ENCODE measurements at places on chromosomes 2 and 18. TPM values are rescaled to one million over a fixed set of nuclear protein-coding genes. Genes with fewer than 3 reads are reported as not detected.

Gene GPBAR1
- 0.78 TPM for total RNA-seq

GRCh38 chr2:144554492-144555210, 34.7 kb upstream of the ZEB2 start:
- no peak overlapping the region for H3K27ac ChIP-seq
- peaks cover 16% of the 10 kb centered on the region for H3K27me3 ChIP-seq
- no peak for DNase-seq
- no peaks in the 10 kb centered on the region for H3K36me3 ChIP-seq
- H3K4me1 ChIP-seq = peaks cover 6% of the 10 kb centered on the region

Gene TMBIM1
- total RNA-seq = 70.5 TPM

- H3K27me3 ChIP-seq = peaks cover 61% of the 10 kb centered on the region
- peaks cover 24% of the 10 kb centered on the region for H3K4me1 ChIP-seq
- peak; percentile 61 for DNase-seq
- no peaks in the 10 kb centered on the region for H3K36me3 ChIP-seq
- peak within 1 kb of the TSS; percentile 71 for H3K27ac ChIP-seq
- peak within 1 kb of the TSS; percentile 90 for H3K4me3 ChIP-seq
Measured at GRCh38 chr2:230864605-230865306, at the start of gene ITM2C. Gene ITM2C, plus strand, starts transcription at chr2:230864942. Its CDS starts 84 bp downstream, at chr2:230865026.

- H3K4me3 ChIP-seq = no peak overlapping the region
- no peak for DNase-seq
- no peaks in the 10 kb centered on the region for H3K36me3 ChIP-seq
- no peaks in the 10 kb centered on the region for H3K27me3 ChIP-seq
- H3K4me1 ChIP-seq = no peaks in the 10 kb centered on the region
- no peak overlapping the region for H3K27ac ChIP-seq
Measured at GRCh38 chr18:34548120-34548972, 161.8 kb upstream of the DTNA start.

GRCh38 chr2:235171550-235172031, 219.8 kb downstream of the SH3BP4 start:
- no peaks in the 10 kb centered on the region for H3K4me1 ChIP-seq
- no peak overlapping the region for H3K4me3 ChIP-seq
- H3K27me3 ChIP-seq = peaks cover 2% of the 10 kb centered on the region
- no peak for DNase-seq

- H3K27ac ChIP-seq = no peak overlapping the region
- no peak overlapping the region for H3K4me3 ChIP-seq
- peaks cover 5% of the 10 kb centered on the region for H3K27me3 ChIP-seq
Measured at GRCh38 chr18:63528863-63529492, 13.2 kb upstream of the SERPINB12 start.

DNA sequence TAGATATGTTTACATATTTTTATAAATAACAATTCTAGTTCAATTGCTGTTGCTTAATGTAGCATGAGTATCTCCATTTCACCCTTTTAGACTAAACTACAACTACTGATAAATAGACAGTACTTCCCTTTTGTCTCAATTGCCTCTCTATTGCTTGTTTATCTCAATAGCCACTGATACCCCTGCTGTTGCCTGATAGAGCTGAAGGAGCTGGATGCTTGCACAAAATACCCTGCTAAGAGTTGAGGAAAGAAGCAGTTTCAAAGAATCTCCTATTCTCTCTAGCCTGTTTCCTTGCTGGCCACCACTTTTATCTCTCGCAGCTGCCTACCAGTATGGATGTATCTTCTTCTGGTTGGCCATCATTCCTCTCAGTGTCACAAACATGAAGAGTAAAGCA, 16.9 kb upstream of the ZNF804A start:
- H3K4me1 ChIP-seq = no peaks in the 10 kb centered on the region
- DNase-seq = no peak
- no peak overlapping the region for H3K27ac ChIP-seq
- no peaks in the 10 kb centered on the region for H3K27me3 ChIP-seq
- H3K4me3 ChIP-seq = no peak overlapping the region

DNA sequence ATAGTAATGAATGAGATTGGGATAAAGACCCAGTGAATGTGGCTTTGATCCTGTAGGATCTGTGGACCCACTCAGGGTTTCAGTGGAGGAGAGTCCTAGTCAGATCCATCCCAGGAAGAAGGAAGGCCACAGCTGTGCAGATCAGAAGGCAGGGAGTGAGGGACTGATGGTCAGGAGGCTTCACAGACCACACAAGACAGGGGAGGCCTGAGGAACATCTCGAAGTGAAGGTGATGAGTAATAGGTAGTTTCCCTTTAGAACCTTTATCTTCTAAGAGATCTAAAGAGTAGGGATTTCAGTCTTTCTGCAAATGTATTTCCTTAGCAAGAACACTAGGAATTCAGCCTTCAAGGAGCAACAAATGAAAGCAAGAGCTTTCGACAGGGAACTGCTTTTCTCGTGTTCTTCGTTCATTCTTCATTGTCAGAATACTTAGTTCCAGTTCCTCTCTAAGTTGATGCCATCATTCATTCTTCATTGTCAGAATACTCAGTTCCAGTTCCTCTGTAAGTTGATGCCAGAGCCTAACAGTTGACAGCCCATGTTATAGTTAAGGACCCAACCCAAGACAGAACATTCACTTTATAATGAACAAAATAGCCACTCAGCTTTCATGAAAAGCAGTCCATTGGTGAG, 150.2 kb upstream of the EPAS1 start:
- H3K4me3 ChIP-seq = no peak overlapping the region
- no peaks in the 10 kb centered on the region for H3K27me3 ChIP-seq
- H3K36me3 ChIP-seq = no peaks in the 10 kb centered on the region
- no peak overlapping the region for H3K27ac ChIP-seq
- H3K4me1 ChIP-seq = peaks cover 26% of the 10 kb centered on the region

Gene HJURP
- total RNA-seq = 40.4 TPM

DNA sequence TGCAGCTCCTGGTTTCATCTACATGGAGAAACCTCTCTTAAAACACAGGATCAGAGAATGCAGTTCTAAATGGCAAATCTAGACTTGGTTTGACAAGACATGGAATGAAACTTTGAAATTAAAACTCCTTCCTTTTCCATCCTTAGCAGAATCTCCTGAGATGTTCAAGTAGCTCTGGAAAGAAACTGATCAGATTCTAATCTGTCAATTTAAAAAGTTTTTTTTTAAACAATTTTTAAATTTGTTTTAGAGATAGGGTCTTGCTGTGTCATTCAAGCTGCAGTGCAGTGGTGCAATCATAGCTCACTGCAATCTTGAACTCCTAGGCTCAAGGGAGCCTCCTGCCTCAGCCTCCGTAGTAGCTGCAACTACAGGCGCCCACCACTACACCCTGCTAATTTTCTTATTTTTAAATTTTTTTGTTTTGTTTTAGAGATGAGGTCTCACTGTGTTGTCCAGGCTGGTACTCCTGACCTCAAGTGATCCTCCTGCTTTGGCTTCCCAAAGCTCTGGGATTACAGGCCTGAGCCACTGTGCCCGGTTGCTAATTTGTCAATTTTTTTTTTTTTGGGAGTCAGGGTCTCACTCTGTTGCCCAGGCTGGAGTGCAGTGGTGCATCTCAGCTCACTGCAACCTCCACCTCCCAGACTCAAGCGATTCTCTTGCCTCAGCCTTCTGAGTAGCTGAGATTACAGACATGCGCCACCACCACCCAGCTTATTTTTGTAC, 216.7 kb downstream of the TGIF1 start:
- H3K36me3 ChIP-seq = no peaks in the 10 kb centered on the region
- DNase-seq = no peak
- no peak overlapping the region for H3K4me3 ChIP-seq
- H3K27ac ChIP-seq = no peak overlapping the region
- H3K27me3 ChIP-seq = peaks cover 9% of the 10 kb centered on the region

Gene KIF3C
- total RNA-seq = 6.2 TPM

GRCh38 chr2:44325897-44326296, 35.4 kb downstream of the PREPL start:
- H3K4me3 ChIP-seq = no peak overlapping the region
- peaks cover 35% of the 10 kb centered on the region for H3K36me3 ChIP-seq
- no peak overlapping the region for H3K27ac ChIP-seq
- H3K4me1 ChIP-seq = no peaks in the 10 kb centered on the region
- H3K27me3 ChIP-seq = no peaks in the 10 kb centered on the region

Gene YWHAQ
- 311 TPM for total RNA-seq

DNA sequence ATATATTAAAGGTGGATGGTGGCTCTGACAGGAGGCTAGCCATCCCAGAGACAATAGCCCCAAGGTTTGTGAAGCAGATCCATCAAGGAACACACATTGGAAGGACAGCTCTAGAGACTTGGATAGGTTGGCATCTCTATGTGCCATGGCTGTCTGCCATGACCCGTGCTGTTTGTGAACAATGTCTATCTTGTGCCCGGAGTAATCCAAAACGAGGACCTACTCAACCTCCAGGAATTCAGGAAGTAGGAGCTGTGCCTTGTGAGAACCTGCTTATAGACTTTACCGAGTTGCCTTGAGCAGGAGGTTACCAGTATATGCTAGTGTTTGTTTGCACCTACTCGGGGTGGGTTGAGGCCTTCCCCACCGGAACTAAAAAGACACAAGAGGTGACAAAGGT, 43.1 kb upstream of the SELENOI start:
- no peaks in the 10 kb centered on the region for H3K36me3 ChIP-seq
- H3K4me3 ChIP-seq = no peak overlapping the region
- no peak for DNase-seq
- peaks cover 27% of the 10 kb centered on the region for H3K27me3 ChIP-seq
- no peak overlapping the region for H3K27ac ChIP-seq
- no peaks in the 10 kb centered on the region for H3K4me1 ChIP-seq

Gene SERPINB11
- not detected for total RNA-seq

Gene INPP5D
- total RNA-seq = 61.2 TPM

- no peaks in the 10 kb centered on the region for H3K27me3 ChIP-seq
- H3K27ac ChIP-seq = no peak overlapping the region
- no peak for DNase-seq
- peaks cover 47% of the 10 kb centered on the region for H3K36me3 ChIP-seq
Measured at GRCh38 chr2:38590053-38590452, 12.7 kb downstream of the HNRNPLL start.

DNA sequence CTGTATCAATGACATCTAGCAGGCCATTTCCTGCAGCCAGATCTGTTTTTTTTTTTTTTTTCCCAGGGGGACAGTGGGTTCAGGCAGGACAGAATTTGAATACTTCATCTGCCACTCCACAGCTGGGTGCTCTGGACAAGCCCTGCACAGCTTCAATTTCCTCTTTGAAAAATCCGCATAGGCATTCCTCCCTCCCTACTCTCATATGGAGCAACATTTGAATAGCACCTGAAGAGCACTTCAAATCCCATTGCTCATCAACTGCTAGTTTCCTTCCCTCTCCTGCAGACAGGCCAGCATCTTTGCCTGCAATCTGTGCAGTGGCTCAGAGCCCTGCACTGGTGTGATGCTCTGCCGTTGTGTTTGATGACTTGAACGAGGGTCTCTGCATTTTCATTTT, 326.3 kb downstream of the TSN start:
- H3K27me3 ChIP-seq = peaks cover 2% of the 10 kb centered on the region
- no peaks in the 10 kb centered on the region for H3K36me3 ChIP-seq
- no peak for DNase-seq
- H3K4me3 ChIP-seq = no peak overlapping the region
- no peak overlapping the region for H3K27ac ChIP-seq

Gene FKBP1B
- total RNA-seq = 0.47 TPM

GRCh38 chr2:219018726-219019125, 22.6 kb downstream of the CFAP65 start:
- no peak overlapping the region for H3K27ac ChIP-seq
- peaks cover 2% of the 10 kb centered on the region for H3K27me3 ChIP-seq
- no peaks in the 10 kb centered on the region for H3K4me1 ChIP-seq
- no peak for DNase-seq

Gene C2orf66
- 0.42 TPM for total RNA-seq

DNA sequence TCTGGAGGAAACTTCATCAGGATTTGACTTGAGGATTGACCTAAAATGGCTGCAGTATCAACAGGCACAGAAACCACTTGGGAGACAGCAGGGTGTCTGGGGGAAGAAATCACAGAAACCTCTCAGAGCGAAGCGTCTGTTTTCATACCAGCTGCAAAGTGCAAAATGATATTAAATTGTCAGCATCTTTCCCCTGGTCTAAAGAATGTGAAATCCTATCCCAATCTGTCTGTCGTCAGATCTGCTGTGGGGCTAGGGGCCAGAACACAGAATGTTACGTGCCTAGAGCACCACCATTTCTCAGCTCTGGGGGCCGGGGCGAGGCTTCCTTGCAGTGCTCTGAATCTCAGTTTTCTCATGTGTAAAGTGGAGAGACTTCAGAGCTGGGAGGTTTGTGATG, 54.1 kb upstream of the MYCN start:
- no peaks in the 10 kb centered on the region for H3K27me3 ChIP-seq
- H3K36me3 ChIP-seq = no peaks in the 10 kb centered on the region
- DNase-seq = no peak

Gene AFTPH
- total RNA-seq = 42.4 TPM

DNA sequence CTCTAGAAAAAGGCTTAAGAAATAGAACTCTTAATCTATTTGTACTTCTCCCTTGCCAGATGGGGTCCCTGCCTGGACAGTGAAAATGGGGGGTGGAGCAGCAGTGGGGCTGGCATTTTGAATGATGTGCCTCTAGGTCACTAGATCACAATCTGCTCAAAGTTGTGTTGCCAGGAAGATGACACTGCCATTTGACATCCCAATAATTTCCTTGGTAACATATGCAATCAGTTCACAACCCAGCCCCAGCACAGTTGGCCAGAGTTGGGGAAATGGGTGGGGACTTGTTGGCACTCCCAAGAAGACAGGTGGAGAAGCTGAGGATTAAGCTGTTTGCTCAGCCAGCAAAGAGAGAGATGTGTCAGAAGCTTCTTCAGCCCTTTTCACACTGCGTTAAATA, 558.3 kb upstream of the KLHL29 start:
- no peak overlapping the region for H3K4me3 ChIP-seq
- no peaks in the 10 kb centered on the region for H3K36me3 ChIP-seq
- H3K27me3 ChIP-seq = no peaks in the 10 kb centered on the region
- DNase-seq = no peak
- no peaks in the 10 kb centered on the region for H3K4me1 ChIP-seq

- H3K27me3 ChIP-seq = peaks cover 4% of the 10 kb centered on the region
- H3K27ac ChIP-seq = no peak overlapping the region
- no peak for DNase-seq
- H3K4me1 ChIP-seq = peaks cover 39% of the 10 kb centered on the region
- no peak overlapping the region for H3K4me3 ChIP-seq
- no peaks in the 10 kb centered on the region for H3K36me3 ChIP-seq
Measured at GRCh38 chr2:136211701-136212100, 93.8 kb upstream of the CXCR4 start.

DNA sequence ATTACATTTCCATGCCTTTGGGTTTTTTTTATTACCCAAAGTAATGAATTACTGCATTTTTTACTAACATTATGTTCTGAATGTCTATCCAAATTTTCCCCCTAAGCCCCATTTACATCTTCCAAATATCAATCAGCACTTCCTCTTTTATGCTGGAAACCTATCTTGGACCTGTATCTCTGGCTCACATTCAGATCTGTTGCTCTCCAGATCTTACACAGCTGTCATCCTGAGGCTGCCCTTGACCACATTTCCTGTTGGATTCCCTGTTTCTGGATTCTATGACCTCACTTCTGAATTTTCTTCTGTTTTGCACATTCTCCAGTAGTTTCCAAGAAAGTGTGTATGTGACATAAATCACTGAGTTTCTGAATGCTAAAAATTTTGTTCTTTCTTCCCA, 146.7 kb downstream of the PDE1A start:
- no peaks in the 10 kb centered on the region for H3K27me3 ChIP-seq
- H3K36me3 ChIP-seq = no peaks in the 10 kb centered on the region
- no peak overlapping the region for H3K27ac ChIP-seq

Gene VWC2L
- not detected for total RNA-seq

Gene CPO
- total RNA-seq = not detected

Measured in activated T-helper 1 cell treated with anti-CD3 and anti-CD28 coated beads, Interleukin-12 subunit alpha, Interleukin-12 subunit beta, Interleukin-2, Interleukin-4 antibody, amounts not matched to agents 30 ng/mL and 10 ng/mL and 1 ng/mL, durations not matched to agents 14 hours and 24 hours and 36 hours (primary cell).